ENCODE measurements at places on chromosomes 11 and 22. TPM values are rescaled to one million over a fixed set of nuclear protein-coding genes. Genes with fewer than 3 reads are reported as not detected.

DNA sequence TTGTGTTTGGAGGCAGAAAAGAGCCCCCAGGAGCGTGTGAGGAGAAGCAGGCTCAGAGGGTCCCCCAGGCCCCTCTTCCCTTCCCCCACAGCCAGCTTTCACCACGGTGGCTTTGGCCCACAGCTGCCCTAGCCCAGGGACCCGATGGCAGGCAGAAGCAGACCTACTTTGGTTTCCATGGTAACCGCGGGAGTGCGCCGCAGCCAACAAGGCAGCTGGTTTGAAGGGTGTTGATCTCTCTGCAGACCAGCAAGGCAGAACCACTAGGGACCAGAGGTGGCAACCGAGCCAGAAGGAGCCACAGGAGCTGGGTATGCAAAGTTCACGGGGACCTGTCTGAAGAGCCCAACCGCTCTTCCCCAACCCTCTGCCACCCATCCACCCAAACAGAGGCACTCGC, 69.4 kb downstream of the BUD13 start:
- no peak for DNase-seq

Gene TREH
- not detected for total RNA-seq

GRCh38 chr11:9692691-9693090, 28.8 kb downstream of the SWAP70 start:
- DNase-seq: no peak

DNA sequence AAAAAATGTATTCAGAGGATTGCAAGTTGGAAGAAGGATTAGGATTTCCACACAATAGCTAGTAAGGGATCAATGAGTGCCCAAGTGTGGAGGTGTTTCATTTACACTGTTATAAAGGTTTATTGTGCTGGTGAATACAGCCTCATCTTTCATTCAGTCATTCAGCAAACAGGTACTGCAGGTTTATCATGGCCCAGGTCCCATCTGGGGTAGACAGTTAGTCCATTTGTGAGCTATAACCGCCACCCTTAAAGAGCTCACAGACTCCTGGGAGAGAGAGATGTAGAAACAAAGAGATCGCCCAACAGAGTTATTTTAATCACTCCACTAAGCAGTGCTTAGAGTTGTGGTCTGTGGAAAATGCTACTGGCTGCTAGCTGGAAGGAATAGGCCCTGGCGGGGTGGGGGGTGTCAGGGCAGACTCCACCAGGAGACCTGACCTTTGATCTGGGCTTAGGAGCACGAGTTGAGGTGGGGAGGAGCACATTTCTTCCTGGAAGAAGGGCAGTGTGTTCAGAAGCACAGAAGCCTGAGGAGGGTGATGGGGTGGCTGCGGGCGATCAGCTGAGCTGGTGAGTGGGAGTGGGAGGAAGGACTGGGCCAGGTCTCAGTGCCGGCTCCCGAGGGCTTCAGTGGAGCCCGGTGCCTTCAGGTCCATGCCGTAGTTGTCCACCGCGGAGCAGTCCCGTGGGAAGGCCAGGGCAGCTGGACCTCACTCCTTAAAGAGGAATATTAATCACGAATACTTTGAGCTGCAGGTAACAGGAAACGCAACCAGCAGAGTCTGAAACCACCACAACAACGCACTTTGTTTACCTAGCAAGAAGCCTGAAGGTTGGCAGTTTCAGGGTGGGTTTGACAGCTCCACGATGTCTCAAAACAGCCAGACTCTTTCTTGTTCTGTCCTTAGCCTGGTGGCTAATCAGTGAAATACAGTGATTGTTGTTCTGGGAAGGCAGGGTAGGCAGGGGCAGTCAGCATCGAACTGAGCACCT, 11.2 kb downstream of the TOM1 start:
- DNase-seq: no peak

GRCh38 chr11:33396361-33396760, 139.2 kb downstream of the HIPK3 start:
- DNase-seq: no peak

Gene OR4C16
- not detected for total RNA-seq

Gene GAL3ST3
- not detected for total RNA-seq

- no peak for DNase-seq
Measured at GRCh38 chr11:120509346-120510053, 2.0 kb upstream of the GRIK4 start.

- peak; percentile 13 for DNase-seq
Measured at GRCh38 chr11:103091064-103091800, 728 bp downstream of the DCUN1D5 start.

Gene BUD13
- 27.9 TPM for total RNA-seq

Gene TMEM191C
- total RNA-seq: 1.1 TPM

Gene SIK3
- 15.2 TPM for total RNA-seq

DNA sequence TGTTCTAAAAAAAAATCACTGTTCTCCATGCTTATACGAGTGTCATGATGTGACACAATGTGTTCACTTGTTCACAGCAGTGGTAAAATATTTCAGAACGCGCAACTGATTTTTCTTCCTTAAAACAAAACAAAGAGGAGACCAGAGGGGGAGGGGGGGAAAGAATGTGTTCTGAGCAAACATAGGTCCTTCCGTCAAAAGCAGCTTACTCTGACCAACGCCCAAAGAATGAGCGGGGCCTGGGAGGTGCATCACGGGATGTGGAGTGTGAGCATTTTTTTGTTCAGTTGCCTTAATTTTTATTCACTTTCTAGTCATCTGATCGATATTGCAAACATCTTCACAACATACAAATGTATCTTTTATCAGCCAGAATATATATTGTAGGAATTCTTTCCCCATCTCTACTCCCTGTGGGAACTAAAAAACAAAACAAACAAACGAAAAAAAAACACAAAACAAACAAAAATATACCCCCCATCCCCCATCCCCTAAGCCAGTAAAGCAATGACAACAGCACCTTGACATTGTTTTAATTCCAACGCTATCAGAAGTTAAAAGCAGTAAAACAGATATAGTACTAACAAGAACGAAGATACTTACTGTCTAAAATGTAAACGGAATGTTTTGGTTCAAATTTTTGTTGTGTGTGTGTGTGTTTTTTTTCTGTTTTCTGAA, 43.3 kb downstream of the BDNF start:
- DNase-seq: no peak

Gene OR2D2
- not detected for total RNA-seq

DNA sequence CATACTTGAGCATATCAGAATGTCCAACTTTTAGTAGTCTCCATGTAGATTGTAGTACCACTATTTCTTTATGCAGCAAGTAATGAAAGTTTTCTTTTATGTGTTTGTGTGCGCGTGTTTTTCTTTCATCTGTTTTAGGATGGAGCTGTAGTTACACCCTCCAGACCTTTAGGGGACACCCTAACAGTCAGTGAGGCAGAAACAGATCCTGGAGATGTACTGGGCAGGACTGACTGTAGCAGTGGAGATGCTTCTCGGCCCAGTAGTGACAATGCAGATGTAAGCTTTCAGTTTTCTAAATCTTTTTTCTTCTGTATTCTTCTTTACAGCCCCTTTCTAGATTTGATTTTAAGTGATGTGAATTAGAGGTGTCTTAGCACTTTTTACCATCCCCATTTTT, 79.9 kb upstream of the GRIK4 start:
- DNase-seq: peak; percentile 67

Gene ANKRD42
- 6.7 TPM for total RNA-seq

DNA sequence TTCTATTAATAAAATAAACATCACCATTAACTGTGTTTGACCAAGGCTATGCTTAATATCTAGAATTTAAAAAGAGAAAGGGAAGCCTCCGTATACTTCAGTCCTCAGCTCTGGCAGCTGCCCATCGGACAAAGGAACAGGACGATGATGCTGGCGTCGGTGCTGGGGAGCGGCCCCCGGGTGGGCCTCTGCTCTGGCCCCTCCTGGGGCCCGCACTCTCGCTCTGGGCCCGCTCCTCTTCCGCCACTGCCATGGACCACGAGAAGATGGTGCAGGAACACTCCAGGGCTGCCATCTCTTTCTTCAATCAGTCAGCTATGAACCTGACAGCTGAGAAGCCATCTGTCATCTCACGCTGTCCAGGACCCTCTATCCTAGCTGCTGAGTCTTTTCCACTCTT, 25.3 kb downstream of the PDHX start:
- DNase-seq: no peak

- DNase-seq: no peak
Measured at GRCh38 chr22:39598017-39598965, 27.7 kb downstream of the CACNA1I start.

Gene OR8J1
- total RNA-seq: not detected

Gene PSMC3
- 222 TPM for total RNA-seq

DNA sequence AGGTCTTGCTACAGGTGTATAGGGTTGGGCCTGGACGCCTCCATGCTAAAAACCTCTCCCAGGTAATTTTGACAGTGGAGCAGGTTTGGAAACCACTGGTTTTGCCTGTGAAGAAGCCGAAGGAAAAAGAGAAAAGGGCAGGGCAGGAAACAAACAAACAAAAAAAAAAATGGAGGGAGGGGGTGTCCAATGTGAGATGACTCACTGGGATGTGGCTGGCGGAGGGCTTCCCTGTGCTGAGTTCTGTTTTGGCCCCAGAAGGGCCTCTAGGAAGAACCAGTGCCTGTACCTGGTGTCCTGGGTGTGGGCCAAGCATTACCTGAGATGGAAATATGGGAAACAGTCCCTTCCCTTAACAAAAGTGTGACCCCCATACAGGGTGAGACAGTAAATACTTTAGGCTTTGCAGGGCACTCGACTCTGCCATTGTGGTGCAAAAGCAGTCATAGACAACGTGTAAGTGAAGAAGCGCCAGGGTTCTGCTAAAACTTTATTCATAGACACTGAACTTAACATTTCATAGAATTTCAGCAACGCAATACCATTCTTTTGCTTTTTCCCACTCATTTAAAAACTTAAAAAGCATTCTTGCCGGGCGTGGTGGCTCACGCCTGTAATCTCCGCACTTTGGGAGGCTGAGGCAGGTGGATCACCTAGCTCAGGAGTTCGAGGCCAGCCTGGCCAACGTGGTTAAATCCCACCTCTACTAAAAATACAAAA, 9.5 kb upstream of the DGKZ start:
- DNase-seq: no peak

Gene NXPE2
- total RNA-seq: not detected

GRCh38 chr11:65242389-65242788, 19.4 kb upstream of the POLA2 start:
- no peak for DNase-seq

DNA sequence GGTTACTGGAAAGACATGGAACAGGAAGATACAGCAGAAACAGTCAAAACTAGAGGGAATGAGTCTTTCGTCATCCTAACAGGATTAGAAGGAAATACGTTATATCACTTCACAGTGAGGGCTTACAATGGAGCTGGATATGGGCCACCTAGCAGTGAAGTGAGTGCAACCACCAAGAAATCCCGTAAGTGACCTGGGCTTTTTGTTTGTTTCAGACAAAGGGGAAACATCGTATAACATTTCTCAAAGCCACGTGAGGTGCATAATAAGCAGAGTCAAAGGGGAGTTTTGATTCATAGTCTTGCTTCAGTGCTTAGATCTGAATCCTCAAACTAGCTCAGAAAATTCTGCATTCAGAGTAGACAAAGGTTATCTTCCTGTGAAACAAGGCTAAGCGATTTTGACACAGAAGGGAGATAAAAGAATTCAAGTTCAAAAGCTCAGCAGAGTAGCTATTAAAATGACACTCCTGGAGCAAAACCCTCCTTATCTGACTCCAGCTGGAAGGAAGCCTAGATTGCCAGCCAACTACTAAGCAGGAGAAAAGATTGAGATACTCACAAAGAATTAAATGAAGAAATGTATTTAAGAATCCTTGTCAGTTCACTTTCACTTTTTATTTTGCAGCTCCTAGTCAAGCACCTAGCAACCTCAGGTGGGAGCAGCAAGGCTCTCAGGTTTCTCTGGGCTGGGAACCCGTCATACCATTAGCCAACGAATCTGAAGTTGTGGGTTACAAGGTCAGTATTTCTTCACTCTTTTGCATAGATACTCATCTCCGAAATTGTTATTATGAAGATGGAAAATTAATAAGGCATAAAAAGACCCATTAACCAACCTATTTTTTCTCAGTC, 346.4 kb upstream of the ARHGAP42 start:
- no peak for DNase-seq

GRCh38 chr11:128388206-128388815, 199.0 kb downstream of the ETS1 start:
- no peak for DNase-seq

DNA sequence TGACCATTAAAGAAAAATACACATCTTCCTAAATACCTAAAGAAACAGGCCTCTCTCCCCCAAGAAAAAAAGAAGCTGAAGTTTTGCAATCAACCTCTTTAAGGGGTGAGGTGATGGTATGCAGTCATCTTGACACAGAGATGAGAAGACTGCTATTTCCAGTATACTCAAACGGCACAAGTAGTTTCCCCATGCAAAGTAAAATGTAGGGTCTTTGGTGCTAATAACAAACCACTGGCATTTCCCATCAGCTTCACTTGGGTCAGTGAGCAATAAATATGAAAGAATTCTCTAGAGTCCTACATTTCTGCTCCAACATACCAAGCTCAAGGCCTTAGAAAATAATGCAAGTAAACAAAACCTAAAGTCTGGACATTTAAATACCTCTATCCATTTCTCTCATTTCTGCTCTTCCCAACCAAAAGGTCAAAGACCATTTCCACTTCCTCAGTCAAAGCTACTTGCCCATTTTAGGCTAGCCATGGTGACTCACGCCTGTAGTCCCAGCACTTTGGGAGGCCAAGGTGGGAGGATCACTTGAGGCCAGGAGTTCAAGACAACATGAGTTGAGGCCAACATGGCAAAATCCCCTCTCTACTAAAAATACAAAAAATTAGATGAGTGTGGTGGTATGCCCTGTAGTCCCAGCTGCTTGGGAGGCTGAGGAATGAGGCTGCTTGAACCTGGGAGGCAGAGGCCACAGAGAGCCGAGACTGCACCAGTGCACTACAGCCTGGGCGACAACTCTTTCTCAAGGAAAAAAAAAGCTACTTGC, 39.5 kb upstream of the CHRNA10 start:
- peak; percentile 17 for DNase-seq

- no peak for DNase-seq
Measured at GRCh38 chr11:13848031-13848430, 114.5 kb upstream of the SPON1 start.

Gene BEST1
- total RNA-seq: not detected

- no peak for DNase-seq
Measured at GRCh38 chr11:66150140-66150539, 80.1 kb downstream of the PACS1 start.

Gene PKDREJ
- total RNA-seq: not detected

DNA sequence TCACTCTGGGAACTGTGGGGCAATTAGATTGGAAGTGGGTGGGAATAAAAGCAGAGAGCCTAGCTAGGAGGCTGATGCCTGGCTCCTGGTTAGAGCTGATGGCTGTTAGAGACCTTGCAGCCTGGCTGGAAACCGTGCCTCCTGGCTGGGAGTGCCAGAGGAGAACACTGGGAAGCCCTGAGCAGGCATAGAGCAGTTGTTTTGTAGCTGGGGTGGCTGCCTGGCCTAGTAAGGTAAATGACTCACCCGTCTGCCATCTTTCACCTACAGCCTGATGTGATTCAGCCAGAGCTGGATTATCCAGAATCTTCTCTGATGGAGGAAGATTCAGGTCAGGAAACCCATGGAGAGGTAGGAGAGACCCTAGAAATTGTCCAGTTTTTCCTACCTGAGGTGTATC, 6.1 kb downstream of the UQCR10 start:
- DNase-seq: peak; percentile 79
